Peyer's patch (tissue), 4 donors: ENCODE measurements at places on chromosomes 11 and 22. TPM values are rescaled to one million over a fixed set of nuclear protein-coding genes. Genes with fewer than 3 reads are reported as not detected.

The CWC15 gene
- 36.9 TPM for total RNA-seq

DNA sequence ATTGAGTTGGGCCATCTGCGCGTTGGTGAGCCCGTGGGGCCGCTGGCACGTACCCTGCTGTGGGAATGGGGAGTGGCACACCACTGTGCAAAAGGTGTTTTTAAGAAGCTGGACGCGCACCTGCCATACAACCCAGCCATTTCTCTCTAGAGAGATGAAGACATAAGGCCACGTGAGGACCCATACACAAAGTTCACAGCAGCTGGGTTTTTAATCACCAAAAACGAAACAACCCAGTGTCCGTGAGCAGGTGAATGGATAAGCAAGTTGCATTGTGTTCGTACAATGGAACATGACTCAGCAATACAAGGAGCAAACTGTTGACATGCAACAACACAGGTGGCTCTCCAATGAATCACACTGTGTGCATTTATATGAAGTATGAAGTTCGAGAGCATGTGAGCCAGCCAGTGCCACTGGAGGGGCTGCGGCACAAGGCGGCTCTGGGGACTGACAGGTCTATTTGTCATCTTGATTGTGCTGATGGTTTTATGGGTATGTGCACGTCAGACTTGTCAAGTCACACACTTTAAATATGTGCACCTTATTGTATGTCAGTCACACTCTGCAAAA is 30.6 kb upstream of the PANX2 start:
- DNase-seq = no peak

- no peak for DNase-seq
Observed at GRCh38 chr11:8097926-8098325, 16.9 kb downstream of the TUB start.

DNA sequence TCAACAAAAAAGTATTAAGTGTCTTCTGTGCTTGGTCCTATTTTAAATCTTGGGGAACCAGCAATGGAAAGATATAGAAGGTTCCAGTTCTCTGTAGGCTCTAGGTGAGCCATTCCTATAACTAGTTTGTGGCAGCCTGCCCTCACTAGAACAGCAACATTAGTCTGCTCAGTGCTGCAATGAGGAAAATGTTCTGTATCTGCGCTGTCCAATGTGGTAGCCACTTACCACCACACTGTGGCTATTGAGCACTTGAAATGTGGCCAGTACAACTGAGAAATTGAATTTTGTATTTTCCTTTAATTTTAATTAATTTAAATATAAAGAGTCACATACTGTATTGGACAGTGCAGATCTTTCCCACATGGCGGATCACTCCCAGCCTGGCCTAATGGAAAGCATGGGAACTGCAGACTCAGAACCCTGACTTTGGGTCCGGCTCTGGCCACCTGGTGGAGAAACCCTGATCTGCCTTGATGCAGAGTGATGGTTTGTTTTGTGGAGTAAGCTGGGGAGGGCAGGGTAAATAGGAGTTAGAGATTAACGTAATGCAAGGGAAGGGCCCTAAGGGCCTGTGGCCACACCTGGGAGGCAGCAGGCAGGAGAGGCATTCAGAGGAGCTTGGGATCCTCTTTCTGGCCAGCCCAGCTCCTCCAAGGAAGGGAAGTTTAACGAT is 101.0 kb downstream of the ME3 start:
- no peak for DNase-seq

- no peak for DNase-seq
Observed at GRCh38 chr11:104879514-104880190, 18.6 kb downstream of the CASP12 start.

The DESI1 gene
- total RNA-seq = 35.1 TPM

- no peak for DNase-seq
Observed at GRCh38 chr22:25174888-25175411, 24.7 kb upstream of the CRYBB3 start.

- no peak for DNase-seq
Observed at GRCh38 chr11:117328375-117329010, 839 bp downstream of the CEP164 start.

The PANX3 gene
- not detected for total RNA-seq

The ZNF280B gene
- total RNA-seq = 0.70 TPM

The PRMT3 gene
- 20.2 TPM for total RNA-seq

GRCh38 chr22:35752006-35752862 is 34.6 kb downstream of the APOL5 start:
- no peak for DNase-seq

GRCh38 chr11:132234878-132235277 is 864.5 kb downstream of the NTM start:
- DNase-seq = no peak

DNA sequence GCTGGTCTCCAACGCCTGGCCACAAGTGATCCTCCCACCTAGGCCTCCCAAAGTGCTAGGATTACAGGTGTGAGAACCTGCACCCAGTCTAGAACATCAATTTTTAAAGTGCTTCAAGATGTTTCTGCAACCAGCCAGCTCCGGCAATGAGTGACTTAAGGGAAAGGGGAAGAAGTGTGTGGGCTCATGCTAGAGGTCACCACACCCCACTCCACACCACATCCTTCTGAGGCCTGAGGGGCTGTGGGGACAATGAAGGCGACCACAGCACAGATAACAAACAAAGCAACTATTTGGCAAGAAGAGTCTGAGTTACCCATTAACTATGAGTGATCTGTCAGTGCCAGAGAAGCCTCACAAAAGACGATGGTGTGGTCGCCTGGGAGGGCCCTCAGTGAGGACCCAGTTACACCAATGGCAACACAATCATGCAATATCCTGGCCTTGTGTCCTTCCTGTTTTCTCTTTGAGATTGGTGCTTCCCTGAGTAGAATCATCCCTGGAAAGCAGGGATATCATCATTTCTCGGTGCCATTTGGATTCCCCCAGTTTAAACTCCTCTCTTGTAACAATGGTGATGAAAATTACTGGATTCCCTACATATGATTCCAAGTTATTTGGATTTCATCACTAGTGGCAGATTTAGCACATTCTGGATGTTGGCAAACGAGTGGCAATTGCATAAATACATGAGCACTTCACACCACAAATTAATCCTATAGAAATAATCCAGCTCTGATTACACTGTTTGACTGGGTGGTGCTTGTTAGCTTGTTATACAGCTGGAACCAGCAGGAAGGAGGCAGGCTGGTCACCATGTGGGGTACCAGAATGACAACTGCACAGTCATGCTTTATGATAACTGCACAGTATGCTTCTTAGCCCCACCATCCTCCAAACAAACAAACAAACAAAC is 18.4 kb downstream of the ABTB2 start:
- no peak for DNase-seq

The RAB3IL1 gene
- 4.4 TPM for total RNA-seq
